Cerebellar cortex (tissue), 1 donor: ENCODE measurements at places on chromosomes 5 and 9.

DNA sequence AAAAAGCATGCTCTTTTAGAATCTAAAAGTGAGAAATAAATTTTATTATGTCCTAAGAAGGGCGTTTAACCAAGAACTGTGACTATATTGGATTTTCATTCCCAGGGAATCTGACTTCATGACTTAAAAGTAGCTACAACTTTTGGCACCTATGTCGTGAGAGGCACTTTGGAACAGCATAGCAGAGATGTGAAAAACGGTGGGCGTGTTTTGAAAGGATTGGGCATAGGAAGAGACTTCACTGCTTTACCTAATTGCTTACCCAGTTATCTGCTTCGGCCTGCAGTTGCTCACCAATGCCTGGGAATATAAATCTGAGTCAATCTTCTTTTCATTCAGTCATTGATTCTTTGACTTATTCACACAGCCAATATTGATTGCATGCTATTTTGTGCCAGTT, 363.4 kb downstream of the DNAH5 start:
- DNase-seq = no peak

GRCh38 chr9:7316166-7316795, 483.3 kb downstream of the DMAC1 start:
- DNase-seq = no peak

GRCh38 chr5:41747301-41747700, 122.9 kb downstream of the OXCT1 start:
- DNase-seq = no peak

- no peak for DNase-seq
Observed at GRCh38 chr5:142495531-142495930, 170.7 kb upstream of the SPRY4 start.

DNA sequence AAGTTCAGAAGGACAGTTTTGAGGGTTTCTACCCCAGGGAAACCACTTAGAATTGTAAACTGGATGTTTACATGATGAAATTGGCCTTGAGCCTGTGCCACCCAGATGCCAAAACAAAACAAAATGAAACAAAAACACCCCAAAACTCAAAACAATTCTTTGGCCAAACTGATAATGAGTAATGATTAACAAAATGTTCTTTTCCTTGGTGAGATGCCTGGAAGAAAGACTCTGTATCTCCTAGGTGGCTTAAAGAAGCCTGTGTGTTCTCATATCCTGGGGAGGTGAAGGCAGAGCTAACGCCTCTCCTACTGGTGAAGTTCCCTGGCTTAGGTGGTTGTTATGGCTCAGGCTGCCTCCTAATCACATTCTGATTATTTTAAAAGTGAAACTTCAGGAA, 120.5 kb downstream of the NPR3 start:
- DNase-seq = no peak

DNA sequence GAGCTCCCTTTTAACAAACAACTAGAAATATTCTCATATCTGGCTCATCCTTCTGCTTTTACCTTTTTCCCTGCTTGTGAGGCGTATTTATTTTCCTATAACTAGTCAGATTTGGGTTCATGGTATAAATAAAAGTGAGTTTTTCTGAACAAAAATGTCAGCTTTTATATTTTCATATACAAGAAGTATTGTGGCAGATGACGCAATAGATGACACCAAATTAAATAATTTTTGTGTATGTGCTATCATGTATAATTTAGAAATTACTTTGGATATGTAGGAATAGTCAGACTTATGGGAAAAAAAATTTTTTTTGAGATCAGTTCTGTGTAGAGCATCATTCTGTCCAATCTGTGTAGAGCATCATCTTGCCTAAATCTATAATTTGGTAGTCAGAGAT, 45.7 kb upstream of the SLC27A6 start:
- DNase-seq = no peak

GRCh38 chr5:58411372-58411771, 48.5 kb downstream of the PLK2 start:
- no peak for DNase-seq

- no peak for DNase-seq
Observed at GRCh38 chr9:6764950-6765349, 7.2 kb downstream of the KDM4C start.

GRCh38 chr5:115490596-115490995, 54.0 kb downstream of the FEM1C start:
- no peak for DNase-seq

GRCh38 chr9:137390553-137391410, 32.2 kb downstream of the EXD3 start:
- DNase-seq = no peak

- DNase-seq = no peak
Observed at GRCh38 chr5:27217155-27217956, 179.0 kb upstream of the CDH9 start.

GRCh38 chr5:90685425-90686022, 126.9 kb downstream of the ADGRV1 start:
- DNase-seq = no peak

DNA sequence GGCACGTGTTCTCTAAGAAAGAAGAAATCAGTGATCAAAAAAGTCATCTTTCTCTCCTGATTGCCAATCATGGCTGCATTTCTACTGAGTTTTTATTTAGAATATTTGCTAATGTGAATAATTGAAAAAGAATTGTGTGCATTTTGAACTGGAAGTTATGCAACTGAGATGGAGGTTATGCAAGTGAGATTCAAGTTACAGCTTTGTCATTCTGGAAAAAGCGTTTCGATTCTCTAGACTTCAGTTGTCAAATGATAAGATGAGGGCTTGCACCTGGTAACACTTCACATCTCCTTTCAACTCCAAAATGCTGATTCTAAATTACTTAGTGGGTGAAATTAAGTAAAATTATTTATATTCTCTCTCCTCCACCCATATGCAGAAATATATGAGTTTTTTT, 36.4 kb downstream of the C6 start:
- DNase-seq = no peak

DNA sequence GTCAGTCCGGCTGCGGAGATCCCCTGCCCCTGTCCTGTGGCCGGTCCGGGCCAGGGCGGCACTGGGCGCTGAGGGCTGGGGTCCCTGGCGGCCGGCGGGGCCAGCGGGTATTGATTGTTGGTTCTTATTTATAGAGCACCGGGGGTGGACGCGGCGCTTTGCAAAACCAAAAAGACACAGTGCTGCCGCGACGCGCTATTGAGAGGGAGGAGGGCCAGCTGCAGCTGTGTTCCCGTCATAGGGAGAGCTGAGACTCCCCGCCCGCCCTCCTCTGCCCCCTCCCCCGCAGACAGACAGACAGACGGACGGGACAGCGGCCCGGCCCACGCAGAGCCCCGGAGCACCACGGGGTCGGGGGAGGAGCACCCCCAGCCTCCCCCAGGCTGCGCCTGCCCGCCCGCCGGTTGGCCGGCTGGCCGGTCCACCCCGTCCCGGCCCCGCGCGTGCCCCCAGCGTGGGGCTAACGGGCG, 2.5 kb downstream of the LRRC26 start:
- peak; percentile 32 for DNase-seq

- DNase-seq = no peak
Observed at GRCh38 chr5:14040542-14040941, 96.1 kb upstream of the DNAH5 start.

DNA sequence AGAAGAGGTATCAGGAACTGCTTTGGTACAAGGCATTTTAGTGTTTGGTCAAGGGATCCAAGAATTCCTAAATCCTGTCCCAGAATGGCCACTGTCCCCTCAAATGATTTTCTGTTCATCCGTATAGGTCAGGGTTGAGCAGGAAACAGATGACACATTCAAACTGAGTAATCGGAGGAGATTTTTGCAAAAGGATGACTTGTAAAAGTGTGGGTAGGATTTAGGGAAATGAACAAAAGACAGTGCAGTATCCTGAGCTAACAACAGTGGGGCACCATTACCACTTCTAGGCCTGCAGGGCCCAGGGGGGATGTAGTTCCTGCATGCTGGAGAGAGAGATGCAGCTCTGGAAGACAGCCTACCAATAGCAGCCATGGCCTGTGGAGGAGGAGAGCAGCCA, 290.1 kb downstream of the ZSWIM6 start:
- DNase-seq = no peak

- no peak for DNase-seq
Observed at GRCh38 chr9:89640801-89641200, 36.0 kb downstream of the GADD45G start.

DNA sequence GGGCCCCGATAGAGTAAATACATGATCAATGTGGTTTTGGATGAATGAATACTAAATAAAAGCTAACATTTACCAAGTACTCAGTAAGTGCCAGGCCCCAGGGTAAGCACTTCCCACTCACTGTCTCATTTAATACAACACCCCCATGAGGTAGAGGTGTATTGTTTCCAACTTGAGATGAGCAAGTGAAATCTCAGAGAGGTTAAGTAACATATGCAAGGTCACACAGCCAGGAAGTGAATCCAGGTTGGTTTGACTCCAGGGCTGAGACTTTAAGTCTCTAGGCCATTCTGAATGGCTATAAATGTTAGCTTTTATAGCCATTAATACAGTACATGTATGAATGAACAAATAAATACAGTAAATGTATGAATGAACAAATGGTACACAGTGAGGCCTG, 39.4 kb downstream of the LHX2 start:
- no peak for DNase-seq

GRCh38 chr5:127595484-127596368, 53.2 kb upstream of the CTXN3 start:
- DNase-seq = peak; percentile 66

- DNase-seq = no peak
Observed at GRCh38 chr9:110283751-110284150, 27.4 kb upstream of the TXN start.

DNA sequence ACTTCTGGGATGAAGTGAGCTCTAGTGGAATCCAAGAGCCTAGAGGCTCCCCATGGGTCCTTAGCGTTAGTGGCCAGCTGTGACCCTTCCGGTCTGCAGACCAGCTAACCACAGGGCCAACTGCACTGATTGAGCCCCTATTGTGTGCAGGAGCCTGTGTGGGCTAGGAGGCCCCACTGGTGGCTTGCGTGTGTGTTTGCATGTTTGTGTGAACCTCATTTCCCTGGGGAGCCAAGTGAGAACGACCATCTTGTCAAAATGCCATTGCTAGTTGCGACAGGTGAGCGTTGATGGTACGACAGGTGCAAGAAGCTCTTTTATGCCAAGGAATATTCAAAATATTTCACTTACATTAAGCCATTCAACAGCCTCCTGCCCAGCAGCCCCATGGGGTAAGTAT, 44.1 kb upstream of the ANKRD33B start:
- DNase-seq = no peak

- no peak for DNase-seq
Observed at GRCh38 chr9:76980566-76980965, 38.9 kb upstream of the FOXB2 start.

GRCh38 chr9:98356326-98356725, 100.9 kb upstream of the TBC1D2 start:
- no peak for DNase-seq
